ENCODE measurements at places on chromosomes 2 and 18.
A peak's percentile ranks its signal among the peaks of the same experiment; 100 is the strongest.

GRCh38 chr2:45806563-45807358, 155.3 kb downstream of the PRKCE start:
- DNase-seq = peak; percentile 5

GRCh38 chr2:239396881-239397681, 3.7 kb downstream of the HDAC4 start:
- no peak for DNase-seq

DNA sequence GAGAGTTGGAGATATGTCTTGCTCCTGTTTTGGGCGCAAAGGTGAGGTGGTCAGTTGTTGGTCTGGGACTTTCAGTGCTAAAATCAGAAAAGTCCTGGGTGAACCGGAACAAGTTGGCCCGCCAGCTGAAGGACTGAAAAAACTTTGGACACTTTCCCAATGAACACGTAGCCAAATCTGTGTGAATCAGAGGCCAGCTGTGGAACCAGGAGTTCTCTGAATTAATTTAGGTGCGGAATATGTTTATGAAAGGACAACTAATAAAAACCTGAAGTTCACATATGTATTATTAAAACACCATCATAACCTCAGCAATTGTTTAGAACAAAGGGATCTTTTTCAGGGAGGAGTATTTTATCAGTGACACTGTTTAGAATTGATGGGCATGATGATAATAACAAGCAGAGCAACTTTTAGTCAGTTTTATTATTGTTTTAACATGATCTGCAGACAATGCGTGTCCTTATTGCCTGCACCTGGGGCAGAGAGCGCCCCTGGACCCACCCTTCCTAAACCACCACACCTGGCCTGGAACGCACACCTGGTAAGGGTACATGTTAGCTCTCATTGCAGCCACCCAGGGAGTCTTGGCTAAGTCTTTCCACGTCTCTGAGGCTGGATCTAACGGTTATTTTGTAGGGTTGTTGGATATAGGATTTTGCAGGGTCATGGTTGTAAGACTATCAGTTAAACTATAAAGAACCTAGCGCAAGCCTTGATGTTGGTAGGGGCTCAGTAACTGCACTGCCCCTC, 9.9 kb upstream of the ODC1 start:
- DNase-seq = no peak

DNA sequence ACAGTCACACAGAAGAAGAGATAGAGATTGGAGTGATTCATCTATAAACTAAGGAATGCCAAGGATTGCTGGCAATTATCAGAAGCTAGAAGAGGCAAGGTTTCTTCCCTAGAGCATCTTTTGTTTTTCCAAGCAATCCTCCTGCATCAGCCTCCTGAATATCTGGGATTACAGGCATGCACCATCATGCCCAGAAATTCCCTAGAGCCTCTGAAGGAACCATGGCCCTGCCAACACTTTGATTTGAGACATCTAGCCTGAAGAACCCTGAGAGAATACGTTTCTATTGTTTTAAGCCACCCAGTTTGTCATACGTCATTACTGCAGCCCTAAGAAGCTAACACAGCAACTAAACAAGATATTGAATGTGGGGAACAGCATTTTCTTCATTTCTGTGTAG, 525.0 kb downstream of the ERBB4 start:
- no peak for DNase-seq

DNA sequence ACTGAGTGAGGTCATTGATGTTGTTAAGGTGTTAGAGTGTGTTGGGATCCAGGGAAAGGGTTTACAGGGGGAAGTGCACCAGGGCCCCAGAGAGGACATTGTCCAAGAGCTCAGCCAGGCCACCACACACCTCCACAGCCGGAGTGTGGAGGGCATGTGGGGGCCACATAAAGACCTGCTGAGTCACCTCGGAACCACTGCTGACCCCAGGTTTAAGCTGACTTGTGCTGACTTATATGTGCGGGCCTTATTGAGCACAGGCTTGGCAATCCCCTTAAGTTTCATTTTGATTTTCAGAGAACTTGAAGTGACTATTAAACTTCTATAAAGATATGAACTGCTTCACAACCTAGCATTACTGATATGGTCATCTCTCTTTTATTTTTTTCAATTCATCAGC, 166.2 kb upstream of the MAP3K20 start:
- DNase-seq = no peak

GRCh38 chr2:69581774-69582581, 61.6 kb downstream of the AAK1 start:
- peak; percentile 56 for DNase-seq

GRCh38 chr2:29011418-29012060, 30.4 kb downstream of the TOGARAM2 start:
- DNase-seq = no peak

- DNase-seq = peak; percentile 59
Measured at GRCh38 chr2:174750923-174751441, 13.3 kb downstream of the CHRNA1 start.

DNA sequence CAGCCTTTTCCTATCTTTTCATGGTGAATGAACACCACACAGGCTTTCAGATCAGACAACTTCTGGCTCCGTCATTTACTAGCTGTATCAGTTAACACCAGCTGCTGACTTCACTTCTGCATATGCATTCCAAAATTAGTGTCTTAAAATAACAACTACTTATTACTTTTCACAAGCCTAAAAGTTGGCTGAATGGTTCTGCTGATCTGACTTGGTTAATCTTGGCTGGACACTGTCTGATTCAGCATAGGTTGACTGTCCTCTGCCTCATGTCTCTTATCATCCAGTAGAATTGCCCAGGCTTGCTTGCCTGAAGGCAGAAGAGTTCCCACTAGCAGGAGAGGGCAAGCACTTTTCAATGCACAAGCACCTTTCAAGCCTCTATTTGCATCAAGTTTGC, 72.7 kb downstream of the MARCHF4 start:
- no peak for DNase-seq

- DNase-seq = no peak
Measured at GRCh38 chr2:179793238-179793637, 68.2 kb downstream of the ZNF385B start.

GRCh38 chr2:182682210-182682609, 33.8 kb upstream of the DNAJC10 start:
- no peak for DNase-seq

DNA sequence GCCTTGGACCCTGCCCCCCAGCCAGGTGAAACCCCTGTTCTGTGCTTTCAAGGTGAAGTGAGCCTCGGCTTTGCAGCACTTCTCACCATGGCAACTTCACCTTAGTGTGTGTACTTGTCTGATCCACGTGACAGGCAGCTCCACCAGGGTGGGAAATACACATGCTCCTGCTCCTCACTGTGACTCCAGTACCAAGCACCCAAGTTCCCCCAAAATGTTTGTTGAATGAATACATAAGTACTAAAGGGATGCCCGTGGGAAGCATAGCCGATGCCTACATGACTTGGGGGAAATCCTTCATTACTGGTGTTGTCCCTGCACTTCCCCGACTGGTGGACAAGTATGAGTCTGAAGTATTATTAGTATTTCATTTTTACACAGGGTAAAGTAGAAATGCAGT, 41.8 kb upstream of the GBX2 start:
- no peak for DNase-seq

DNA sequence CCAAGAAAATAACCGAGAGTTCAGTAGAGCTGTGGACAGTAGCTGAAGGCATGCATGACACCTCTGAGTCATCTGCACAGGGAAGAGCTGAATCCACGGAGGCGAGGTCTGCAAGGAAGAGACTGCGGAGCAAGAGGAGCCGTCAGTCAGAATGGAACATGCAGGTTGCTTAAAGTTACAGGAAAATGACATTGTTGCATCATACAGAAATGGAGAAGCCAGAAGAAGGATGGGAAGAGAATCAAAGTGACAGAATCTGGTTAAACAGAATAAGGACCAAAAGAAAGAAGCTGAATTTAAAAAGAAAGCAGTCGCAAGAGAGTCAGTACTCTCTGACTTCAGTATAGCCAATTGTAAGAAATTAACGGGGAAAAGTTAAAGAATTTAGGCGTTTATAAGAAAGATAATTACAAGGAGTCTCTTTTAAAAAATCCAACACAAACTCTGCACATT, 533.8 kb downstream of the ADCYAP1 start:
- DNase-seq = no peak

- DNase-seq = no peak
Measured at GRCh38 chr2:208256192-208256782, 1.4 kb upstream of the IDH1 start.

GRCh38 chr2:218024871-218025270, 22.1 kb upstream of the TNS1 start:
- no peak for DNase-seq

- DNase-seq = no peak
Measured at GRCh38 chr18:13799396-13799795, 24.6 kb upstream of the MC5R start.

DNA sequence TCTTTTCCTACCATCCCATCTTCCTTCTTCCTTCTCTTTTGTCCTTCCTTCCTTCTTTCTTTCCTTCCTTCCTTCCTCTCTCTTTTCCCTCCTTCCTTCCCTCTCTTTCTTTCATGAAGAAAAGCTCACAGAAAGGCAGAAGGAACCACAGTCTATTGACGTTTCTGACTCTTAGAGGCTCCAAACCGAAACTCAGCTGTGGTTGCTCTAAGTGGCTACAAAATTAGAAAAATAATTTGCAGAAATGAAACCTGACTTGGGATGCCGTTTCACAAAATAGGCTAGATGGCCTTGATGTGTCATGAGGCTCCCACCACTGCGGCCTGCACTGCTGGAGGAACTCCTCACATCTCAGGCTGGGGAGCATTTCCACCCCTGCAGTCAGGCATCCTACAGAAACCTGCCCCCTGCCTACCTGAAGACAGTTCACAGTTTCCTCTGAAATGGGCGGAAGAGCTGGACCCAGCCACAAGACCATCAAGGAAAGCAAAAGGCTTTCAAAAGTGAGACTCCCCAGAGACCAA, 165.6 kb downstream of the SMAD7 start:
- peak; percentile 94 for DNase-seq

- DNase-seq = no peak
Measured at GRCh38 chr2:54526226-54526879, 70.2 kb downstream of the SPTBN1 start.

DNA sequence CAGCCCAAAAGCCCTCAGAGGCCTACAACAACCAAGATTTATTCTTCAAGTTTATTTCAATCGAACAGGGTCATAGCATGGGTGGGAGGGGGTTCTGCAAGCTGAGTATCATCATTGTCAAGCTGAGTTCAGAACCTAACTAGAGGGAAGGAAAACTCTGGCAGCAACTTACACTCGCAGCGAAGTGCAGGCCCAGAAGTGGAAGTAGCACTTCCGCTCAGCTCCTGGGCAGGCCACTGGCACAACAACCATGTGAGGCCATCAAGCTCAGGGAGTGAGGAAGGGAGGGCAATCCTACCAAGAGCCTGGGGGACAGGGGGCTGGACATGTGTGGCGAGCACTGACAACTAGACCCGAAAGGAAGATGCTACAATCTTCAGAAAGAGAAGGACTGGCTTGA, 4.8 kb downstream of the UXS1 start:
- DNase-seq = peak; percentile 57

- no peak for DNase-seq
Measured at GRCh38 chr2:106789185-106789584, 96.8 kb downstream of the ST6GAL2 start.

DNA sequence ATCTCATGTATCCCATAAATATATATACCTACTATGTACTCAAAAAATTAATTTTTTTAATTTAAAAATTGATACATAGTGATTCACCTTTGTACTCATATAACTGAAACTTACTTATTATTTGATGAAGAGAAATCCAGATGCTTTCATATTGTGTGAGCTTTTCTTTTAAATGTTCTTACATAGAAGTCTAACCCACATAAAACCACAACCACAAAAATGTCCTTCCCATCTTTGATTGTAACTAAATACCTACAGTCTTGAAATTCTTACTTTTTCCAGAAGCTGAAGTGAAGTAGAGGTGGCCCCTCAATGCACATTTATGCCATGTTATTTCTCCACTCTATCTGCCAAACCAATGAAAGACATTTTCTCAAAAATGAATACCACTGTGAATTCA, 117.9 kb upstream of the COL5A2 start:
- no peak for DNase-seq

DNA sequence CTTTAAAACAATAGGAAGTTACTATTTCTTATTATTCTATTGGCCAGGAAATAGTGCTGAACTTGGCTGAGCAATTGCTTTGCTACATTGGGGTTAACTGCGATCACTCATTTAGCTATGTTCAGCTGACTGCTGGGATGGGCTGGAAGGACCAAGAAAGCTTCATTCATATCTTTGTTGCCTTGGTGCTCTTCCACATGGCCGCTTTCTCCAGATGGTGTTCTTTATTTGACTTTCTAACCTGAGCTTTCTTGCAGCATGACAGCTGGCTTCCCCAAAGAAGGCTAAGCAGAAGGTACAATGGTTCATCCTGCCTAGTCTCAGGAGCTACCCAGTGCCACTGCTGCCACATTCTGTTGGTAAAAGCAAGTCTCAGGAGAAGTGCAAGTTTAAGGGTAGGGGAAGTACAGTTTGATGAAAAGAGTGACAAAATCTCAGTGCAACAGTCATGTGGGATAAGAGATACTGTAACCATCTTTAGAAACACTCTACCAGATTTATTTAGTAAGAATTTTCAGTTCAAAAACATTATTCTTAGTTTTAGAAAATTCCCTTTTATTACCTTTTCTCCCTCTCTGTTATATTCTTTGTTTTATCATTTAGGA, 180.6 kb upstream of the RBMS1 start:
- DNase-seq = peak; percentile 60

- peak; percentile 62 for DNase-seq
Measured at GRCh38 chr2:235116885-235117492, 165.2 kb downstream of the SH3BP4 start.

DNA sequence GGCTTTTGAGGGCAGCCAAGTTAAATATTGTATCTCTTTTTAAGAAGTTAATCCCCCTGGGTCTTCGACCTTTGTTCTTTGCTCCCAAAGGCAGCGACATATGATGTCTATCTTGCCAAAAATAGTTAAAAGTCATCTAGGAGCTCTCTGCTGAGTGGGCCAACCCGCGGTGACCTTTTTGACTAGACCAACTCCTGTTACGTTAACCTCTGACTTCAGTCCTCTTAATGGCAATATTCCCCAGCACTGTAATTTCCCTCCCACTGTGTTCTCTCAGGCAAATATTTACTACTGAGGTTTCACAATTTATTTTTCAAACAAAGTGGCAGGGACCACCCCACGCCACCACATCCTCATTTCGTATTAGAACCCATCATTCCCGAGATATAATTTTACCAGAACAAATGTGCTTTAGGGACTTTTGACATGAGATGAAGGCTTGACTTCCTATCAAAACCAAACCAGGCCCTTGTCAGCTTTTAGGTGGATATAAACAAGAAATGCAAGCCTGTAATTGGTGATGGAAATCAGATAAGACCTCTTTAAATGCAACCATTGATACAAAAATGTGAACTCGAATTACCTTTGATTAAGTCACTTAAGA, 764.7 kb downstream of the SATB2 start:
- DNase-seq = no peak

Data from suppressor macrophage treated with lipopolysaccharide for 1 hour (primary cell).